ENCODE measurements at places on chromosomes 5 and 9. TPM values are rescaled to one million over a fixed set of nuclear protein-coding genes. Genes with fewer than 3 reads are reported as not detected.

The PRR16 gene
- total RNA-seq = not detected

The FOXI1 gene
- total RNA-seq = not detected

- no peak for DNase-seq
- peaks cover 48% of the 10 kb centered on the region for H3K27me3 ChIP-seq
- no peak overlapping the region for H3K4me3 ChIP-seq
- no peaks in the 10 kb centered on the region for H3K36me3 ChIP-seq
- no peak overlapping the region for H3K27ac ChIP-seq
- H3K4me1 ChIP-seq = peaks cover 3% of the 10 kb centered on the region
Measured at GRCh38 chr9:89742660-89743059, 137.8 kb downstream of the GADD45G start.

GRCh38 chr5:170380361-170380951 is 8.7 kb downstream of the KCNMB1 start:
- peaks cover 24% of the 10 kb centered on the region for H3K27me3 ChIP-seq
- H3K4me1 ChIP-seq = no peaks in the 10 kb centered on the region
- no peak overlapping the region for H3K4me3 ChIP-seq
- H3K27ac ChIP-seq = no peak overlapping the region
- no peaks in the 10 kb centered on the region for H3K36me3 ChIP-seq

GRCh38 chr5:75387806-75388205 is 50.8 kb downstream of the HMGCR start:
- DNase-seq = no peak
- no peak overlapping the region for H3K4me3 ChIP-seq
- H3K36me3 ChIP-seq = peaks cover 21% of the 10 kb centered on the region
- no peaks in the 10 kb centered on the region for H3K27me3 ChIP-seq
- peaks cover 10% of the 10 kb centered on the region for H3K4me1 ChIP-seq

DNA sequence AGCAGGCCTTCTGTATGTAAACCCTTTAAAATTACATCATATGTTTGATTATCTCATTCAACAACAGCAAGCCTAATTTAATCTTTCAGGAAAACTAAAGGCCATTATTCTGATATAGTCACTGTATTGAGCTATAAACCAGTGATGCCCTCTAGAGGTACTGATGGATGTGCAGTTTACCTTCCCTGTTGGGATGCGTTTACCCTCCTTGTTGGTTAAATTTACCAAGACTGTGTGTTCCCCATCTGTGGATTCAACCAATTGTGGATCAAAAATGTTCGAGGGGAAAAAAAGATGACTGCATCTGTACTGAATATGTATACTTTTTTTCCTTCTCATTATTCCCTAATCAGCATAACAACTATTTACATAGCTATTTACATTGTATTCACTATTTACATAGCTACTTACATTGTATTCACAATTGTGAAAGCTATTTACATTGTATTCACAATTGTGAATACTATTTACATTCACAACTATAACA is 3.7 kb upstream of the BAAT start:
- DNase-seq = no peak
- H3K4me1 ChIP-seq = peaks cover 2% of the 10 kb centered on the region
- peak overlapping the region; percentile 74 for H3K27ac ChIP-seq

The ANKRD34B gene
- total RNA-seq = 0.17 TPM

Data from progenitor cell of endocrine pancreas (in vitro differentiated cells).